ENCODE measurements at places on chromosomes 13 and 19. TPM values are rescaled to one million over a fixed set of nuclear protein-coding genes. Genes with fewer than 3 reads are reported as not detected.

- no peaks in the 10 kb centered on the region for H3K27me3 ChIP-seq
- DNase-seq = no peak
- no peak overlapping the region for H3K27ac ChIP-seq
- peaks cover 24% of the 10 kb centered on the region for H3K36me3 ChIP-seq
These were observed 14.1 kb downstream of the RNF113B start for GRCh38 chr13:98162935-98163334.

- DNase-seq = no peak
- no peak overlapping the region for H3K27ac ChIP-seq
These were observed 508.4 kb upstream of the MIR17HG start for GRCh38 chr13:90839061-90839460.

DNA sequence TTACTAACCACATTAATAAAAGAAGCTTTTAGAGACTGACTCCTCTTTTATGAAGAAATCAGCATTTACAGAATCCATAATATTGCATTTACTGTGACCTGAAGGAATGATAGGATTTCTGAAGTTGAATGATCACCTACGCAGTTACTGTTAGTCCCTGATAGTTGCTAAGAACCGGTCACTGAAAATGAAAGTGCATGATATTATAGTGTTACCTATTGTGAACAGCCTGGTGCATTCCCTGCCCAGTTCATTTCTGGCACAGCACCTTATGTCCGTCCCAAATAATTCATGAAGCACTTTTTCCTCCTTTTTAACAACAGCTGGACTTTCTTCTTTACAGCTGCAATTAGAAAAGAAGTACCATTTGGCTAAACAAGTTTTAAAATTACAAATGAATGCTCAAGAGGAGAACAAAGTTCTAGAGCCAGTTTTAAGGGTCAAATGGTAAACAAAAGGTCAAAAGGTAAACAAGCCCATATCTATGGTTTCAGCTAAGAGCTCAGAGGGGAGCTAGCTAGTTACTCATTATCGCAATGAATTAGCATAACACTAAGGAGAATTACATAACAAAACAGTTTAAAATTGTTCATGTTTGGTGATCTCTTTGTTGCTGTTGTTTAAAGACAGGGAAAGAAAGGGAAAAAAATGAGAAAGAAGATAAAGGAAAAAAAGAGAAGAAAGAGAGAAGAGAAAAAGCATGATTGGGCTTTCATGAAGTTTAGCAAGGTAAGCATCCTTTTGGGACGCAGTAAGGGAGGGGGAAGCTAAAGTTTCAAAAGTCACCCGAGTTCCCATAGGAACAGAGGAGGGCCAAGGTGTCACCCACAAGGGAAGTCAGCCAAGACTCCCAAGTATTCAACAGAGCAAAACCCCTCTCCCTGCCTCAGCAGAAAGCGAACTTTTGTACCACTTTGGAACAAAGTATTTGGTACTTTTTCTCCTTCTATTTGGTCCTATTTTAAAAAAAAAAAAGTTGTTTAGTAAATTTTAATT, 50.2 kb downstream of the FLT3 start:
- H3K36me3 ChIP-seq = no peaks in the 10 kb centered on the region
- peaks cover 31% of the 10 kb centered on the region for H3K27me3 ChIP-seq
- no peak overlapping the region for H3K27ac ChIP-seq
- H3K4me3 ChIP-seq = no peak overlapping the region
- no peaks in the 10 kb centered on the region for H3K4me1 ChIP-seq
- no peak for DNase-seq

- no peaks in the 10 kb centered on the region for H3K27me3 ChIP-seq
- no peaks in the 10 kb centered on the region for H3K36me3 ChIP-seq
- peaks cover 16% of the 10 kb centered on the region for H3K4me1 ChIP-seq
- H3K4me3 ChIP-seq = no peak overlapping the region
- no peak for DNase-seq
These were observed 59.0 kb upstream of the MCF2L start for GRCh38 chr13:112910016-112910415.

DNA sequence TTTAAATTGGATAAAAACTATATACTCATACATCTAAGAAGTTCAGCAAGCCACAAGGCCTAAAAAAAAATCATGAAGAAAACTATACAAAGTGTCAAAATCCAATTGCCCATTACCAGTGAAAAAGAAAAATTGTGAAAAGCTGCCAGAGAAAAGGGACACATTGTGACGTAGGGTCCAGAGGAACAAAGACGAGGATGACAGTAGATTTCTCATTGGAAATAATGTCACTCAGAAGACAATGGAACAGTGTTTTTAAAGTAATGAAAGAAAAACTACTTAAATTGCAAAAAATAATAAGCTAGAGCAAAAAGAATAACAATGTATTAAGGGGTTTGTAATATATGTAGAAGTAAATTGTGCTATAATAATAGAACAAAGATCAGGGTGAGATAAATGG, 195.2 kb downstream of the EFNB2 start:
- H3K4me3 ChIP-seq = no peak overlapping the region
- no peak overlapping the region for H3K27ac ChIP-seq
- peaks cover 18% of the 10 kb centered on the region for H3K36me3 ChIP-seq
- DNase-seq = no peak
- H3K27me3 ChIP-seq = no peaks in the 10 kb centered on the region
- H3K4me1 ChIP-seq = peaks cover 5% of the 10 kb centered on the region

- H3K4me3 ChIP-seq = peak overlapping the region; percentile 78
- peak; percentile 73 for DNase-seq
- H3K27ac ChIP-seq = peak overlapping the region; percentile 11
- H3K36me3 ChIP-seq = peaks cover 3% of the 10 kb centered on the region
These were observed 4.6 kb downstream of the S1PR2 start for GRCh38 chr19:10226376-10227025.

GRCh38 chr13:60482012-60482411, 85.0 kb downstream of the TDRD3 start:
- no peak overlapping the region for H3K4me3 ChIP-seq
- no peak overlapping the region for H3K27ac ChIP-seq
- peaks cover 46% of the 10 kb centered on the region for H3K36me3 ChIP-seq
- H3K27me3 ChIP-seq = no peaks in the 10 kb centered on the region

DNA sequence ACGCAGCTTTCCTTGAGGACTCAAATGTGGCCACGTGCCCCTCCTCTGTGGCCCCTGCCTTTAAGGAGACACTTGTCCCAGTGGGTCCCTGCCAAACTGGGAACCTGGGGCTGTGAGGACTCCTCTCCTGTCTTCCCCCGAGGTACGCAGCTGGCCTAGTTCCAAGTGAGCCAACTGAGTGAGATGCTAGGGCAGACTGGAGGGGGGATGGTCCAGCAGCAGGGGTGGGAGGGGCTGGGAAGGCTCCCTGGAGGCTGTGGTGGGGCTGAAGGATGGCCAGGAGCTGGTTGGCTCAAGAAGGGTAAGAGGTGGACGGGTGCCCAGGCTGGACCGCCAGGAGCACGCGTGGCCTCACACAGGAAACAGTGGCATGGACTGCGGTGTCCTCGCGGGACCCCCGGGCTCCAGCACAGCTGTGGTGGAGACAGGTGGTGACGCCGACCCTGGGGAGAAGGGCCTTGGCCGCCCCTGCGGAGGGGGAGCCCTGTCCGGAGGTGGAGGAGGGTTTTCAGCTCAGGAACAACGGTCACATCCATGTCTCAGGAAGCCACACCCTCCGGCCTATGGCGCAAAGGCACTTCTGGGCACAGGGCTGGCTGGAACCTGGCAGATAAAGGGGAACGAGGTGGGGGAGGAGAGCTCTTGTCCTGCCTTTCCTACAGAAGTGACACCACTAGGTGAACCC, 45.8 kb downstream of the MLLT1 start:
- no peaks in the 10 kb centered on the region for H3K27me3 ChIP-seq
- no peak overlapping the region for H3K4me3 ChIP-seq
- no peak for DNase-seq
- peaks cover 39% of the 10 kb centered on the region for H3K4me1 ChIP-seq

DNA sequence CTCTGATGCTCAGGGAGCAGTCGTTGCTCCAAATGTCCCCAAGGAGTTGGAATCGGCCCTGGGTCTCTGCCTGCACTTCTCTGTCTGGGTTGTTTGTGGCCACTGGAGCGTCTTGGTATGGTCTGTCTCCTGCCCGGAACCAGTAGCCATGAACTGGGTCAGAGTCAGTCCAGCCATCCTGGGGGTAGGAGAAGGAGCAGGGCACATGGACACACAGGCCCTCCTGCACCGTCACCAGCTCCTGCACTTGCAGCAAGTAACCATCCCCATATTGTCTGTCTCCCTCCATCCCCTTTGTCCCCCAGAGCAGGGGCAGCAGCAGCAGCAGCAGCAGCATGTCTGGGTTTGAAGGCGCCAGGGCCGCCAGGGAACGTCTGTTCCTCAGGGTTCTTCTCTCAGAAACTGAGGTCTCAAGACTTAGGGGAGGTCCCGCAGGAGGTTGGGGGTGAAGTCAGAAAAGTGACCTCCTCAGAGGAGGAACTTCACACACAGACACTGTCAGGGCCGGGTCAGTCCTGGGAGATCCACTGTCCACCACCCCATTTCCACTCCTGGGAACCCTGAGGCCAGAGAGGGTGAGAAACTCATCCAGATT, at the start of gene SIGLEC8:
TSS of gene SIGLEC8 (minus strand) at position 404 of the 595 bp plus-strand sequence. CDS start at position 337, 67 bp downstream.
- no peak within 1 kb of the TSS for H3K4me3 ChIP-seq
- H3K27me3 ChIP-seq = peaks cover 27% of the 10 kb centered on the region

DNA sequence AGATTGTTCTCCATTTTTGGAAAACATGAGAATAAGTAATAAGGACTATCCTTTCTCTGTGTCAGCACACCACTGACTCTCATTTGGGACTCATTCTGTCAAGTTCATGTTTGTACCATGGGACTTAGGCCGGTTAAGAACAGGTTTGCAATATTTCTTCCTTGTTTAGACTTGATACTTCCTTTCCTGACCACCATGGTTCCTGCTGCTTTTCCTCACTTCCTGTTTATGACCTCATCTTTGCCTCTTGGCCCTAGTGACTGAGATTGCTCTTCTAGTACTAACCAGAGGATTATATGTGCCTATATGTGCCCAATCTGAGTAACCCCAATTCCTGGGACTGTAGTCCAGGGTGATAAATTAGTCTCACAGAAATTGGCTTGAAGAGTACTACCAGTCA, 32.5 kb upstream of the NDFIP2 start:
- DNase-seq = no peak
- no peak overlapping the region for H3K27ac ChIP-seq

Gene DDX49
- 58.5 TPM for total RNA-seq

Gene CDC37
- total RNA-seq = 125 TPM

Gene MADCAM1
- 0.74 TPM for total RNA-seq

Gene ILF3
- total RNA-seq = 297 TPM

Gene KANK2
- 17.6 TPM for total RNA-seq

Gene PRODH2
- total RNA-seq = 20.6 TPM

All from type B pancreatic cell (in vitro differentiated cells).